Frontal cortex (tissue), 4 donors: ENCODE measurements at places on chromosomes 1 and 21.

DNA sequence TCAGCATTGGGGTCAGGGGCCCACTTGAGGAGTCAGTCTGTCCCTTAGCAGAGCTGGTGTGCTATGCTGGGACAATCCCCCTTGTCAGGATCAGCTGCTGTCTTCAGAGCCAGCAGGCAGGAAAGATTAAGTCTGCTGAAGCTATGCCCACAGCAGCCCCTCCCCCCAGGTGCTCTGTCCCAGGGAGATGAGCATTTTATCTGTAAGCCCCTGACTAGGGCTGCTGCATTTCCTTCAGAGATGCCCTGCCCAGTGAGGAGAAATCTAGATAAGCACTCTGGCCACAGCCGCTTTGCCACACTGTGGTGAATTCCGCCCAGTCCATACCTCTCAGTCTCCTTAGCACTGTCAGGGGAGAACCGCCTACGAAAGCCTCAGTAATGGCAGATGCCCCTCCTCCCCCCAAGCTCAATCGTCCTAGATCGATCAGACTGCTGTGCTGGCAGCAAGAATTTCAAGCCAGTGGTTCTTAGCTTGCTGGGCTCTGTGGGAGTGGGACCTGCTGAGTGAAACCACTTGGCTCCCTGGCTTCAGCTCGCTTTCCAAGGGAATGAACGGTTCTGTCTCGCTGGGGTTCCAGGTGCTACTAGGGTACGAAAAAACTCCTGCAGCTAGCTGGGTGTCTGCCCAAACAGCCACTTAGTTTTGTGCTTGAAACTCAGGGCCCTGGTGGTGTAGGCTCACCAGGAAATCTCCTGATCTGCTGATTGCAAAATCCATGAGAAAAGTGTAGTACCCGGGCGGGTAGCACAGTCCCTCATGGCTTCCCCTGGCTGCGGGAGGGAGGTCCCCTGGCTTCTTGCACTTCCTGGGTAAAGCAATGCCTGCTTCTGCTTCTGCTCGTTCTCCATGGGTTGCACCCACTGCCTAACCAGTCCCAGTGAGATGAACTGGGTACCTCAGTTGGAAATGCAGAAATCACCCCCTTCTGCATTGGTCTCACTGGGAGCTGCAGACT, 25.1 kb upstream of the TP53BP2 start:
- no peak for DNase-seq

GRCh38 chr1:178551307-178551706, 38.4 kb downstream of the TEX35 start:
- no peak for DNase-seq

DNA sequence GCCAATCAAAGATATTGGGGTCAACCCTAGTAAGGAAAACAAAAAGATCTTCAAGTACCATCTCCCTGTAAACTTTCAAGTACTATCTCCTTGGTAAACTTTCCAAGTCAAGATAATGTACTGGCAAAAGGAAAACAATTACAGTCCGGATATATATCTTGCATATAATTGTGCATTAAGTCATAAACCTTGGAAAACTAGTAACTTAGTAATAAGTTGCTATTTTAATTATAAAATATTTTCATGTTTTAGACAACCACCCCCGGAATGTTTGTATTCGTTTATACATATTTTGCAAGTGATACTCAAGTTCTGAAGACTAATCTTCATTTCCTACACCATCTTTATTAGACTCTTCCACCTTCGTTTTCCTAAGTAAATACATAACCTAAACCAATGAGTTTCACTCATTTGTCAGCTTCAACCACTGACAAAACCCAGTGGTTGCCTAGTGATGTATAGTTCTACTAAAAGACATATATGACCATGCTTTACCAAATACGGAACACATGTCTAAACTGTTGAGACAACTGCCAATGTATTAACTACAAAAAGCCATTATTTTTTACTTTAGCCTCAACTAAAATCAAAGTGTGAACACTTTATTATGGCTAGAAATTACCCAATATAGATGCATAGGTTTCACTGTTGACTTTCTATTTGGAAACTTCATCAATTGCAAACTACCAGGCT, 1.7 kb downstream of the AKT3 start:
- DNase-seq = no peak

DNA sequence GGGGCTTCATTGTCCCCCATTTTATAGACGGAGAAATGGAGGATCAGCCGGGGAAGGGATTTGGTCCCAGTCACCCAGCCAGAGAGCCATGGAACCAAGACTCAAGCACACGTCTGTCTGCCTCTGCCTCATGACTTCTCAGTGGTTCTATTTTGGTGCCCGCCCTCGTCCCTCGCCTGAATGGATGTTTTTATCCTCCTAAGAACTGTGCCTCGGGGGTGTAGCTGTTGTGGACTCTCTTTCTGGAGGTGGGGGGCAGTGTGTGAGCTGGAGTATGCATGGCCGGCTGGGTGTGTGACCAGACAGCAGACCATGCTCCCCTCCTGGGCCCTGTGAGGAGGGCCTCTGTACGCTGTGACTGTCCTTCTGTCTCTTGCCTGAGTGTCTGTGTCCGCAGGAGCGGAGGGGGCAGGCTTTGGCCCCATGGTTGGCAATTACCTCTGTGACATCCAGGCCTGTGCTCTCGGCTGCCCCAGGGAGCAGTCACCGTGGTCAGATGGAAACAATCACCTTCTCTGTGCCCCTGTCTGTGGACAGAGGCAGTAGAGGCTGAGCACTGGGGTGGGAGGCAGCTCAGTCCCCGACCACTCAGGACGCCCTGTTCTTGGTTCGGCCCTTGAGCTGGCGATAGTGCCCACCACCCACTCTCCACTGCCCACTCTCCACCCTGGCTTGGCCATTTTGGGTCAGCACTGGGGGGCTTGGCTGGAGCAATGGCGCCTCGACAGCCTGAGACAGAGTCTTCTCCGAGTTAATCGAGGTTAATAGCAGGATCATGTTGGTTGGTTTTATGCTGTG, 20.4 kb downstream of the WNT4 start:
- DNase-seq = no peak

DNA sequence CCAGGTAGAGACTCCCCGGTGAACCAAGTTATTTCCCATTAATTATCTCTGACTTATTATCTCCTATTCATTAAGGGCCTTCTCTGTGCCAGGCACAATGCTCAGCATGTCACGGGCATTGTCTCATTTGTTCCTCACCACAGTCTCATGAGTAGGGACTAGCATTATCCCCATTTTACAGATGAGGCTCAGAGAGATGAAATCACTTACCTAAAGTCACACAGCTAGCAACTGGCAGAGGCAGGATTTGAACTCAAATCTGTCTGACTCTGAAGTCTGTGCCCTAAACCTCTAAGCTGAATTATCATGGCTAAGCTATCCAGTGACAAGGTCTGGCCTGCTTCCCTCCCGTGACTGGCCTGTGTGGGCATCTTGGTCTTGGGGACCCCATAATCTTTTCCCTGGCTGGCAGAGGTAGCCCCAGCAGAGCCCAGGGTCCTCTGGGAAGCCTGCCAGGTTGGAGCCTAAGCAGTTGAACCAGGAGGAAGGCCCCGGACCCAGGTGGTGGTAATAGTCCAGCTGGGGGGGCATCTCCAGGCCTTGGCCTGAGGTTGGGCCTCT, 4.5 kb downstream of the MAP7D1 start:
- DNase-seq = no peak

GRCh38 chr1:24972221-24972914, 42.3 kb upstream of the RUNX3 start:
- DNase-seq = no peak

DNA sequence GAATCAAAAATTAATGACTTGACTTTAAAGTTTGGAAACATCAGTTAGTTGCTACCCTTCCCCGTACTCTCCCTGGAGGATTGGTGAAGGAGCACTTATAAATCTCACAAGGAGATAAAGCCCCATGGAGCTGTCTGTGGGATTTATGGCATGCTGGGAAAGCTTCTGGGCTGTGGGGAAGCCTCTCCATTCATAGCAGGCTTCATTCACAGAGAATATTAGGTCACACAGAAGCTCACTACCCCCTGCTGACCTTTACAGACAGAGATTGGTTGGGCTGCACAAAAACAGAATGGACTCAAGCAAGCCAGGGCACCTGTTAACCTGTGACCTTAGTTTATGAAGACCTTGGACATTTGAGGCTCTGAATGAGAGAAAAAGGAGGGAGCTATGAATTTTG, 32.1 kb downstream of the RGL1 start:
- no peak for DNase-seq

- no peak for DNase-seq
These were observed 18.4 kb upstream of the CDCA8 start for GRCh38 chr1:37673920-37674319.

DNA sequence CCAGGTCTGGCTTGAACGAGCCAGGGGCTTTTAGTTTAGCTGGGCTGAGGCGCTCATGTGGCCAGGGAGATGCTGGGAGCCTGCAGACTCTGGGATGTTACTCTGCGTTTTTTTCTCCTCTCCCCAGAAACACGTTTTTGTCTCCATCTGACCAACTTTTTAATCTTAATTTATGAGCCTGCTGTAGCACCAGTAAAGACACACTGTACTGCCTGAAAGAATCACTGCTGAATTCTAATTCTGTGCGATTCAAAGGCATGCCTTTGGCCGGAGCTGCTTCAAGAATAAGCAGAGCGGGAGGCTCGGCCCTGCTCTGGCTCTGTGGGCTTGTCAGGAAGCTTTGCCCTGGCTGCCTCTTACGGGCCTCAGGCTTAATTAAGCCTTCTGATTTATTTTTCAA, 129.5 kb downstream of the CAMTA1 start:
- no peak for DNase-seq

GRCh38 chr1:112581586-112582192, 37.3 kb downstream of the ST7L start:
- no peak for DNase-seq

DNA sequence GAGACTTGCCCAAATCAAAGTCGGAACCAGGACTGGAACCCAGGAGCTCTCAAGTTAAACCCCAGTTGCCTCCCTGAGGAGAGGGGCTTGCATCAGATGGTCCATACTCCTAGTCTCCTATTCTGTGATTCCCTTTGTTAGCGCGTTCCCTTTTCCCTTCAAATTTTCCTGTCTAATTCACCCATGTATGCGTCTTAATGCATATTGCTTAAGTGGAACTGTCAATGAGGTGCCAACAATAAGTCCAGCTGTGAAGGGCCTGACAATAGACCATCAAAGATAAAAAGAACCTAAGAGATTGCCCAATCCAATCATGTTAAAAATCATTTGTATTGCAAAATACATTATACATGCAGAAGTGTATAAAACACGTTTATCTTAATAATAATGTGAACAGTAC, 634 bp upstream of the SPATA6 start:
- DNase-seq = peak; percentile 16
